ENCODE measurements at places on chromosomes 7 and 10. TPM values are rescaled to one million over a fixed set of nuclear protein-coding genes. Genes with fewer than 3 reads are reported as not detected.
A peak's percentile ranks its signal among the peaks of the same experiment; 100 is the strongest.

DNA sequence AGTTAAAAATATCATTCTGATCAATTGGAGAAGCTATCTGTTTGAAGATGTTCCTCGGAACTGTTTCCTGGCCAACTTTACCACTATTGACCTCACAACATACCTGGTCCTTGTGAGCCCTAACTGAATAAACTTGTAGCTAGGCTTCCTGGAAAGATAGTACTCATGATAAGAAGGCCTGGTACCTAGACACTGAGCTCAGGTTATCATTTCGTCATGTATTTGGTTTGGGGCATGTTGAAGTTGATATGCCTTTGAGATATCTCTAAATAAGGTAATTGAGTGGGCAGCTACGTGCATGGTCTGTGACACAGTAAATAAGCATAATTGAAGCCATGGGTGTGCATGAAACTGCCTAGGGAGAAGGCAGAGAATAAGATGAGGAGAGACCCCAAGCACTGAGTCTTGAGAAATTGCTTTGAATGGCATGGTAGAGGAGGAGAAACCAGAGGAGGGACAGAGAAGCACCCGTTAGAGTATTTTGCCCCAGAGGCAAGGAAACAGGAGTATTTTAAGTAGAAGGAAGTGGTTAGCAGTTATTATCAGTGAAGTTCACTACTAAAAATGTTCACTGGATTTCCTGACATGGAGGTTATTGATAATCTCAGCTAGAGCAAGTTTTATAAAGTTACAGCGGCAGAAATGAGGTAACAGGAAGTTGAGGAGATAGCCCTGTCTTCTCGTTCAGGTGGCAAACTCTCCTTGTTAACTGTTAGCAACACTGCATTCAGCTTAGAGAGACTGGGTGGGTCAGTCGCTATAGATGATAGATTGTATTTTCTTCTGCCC, 55.6 kb downstream of the CC2D2B start:
- H3K27ac ChIP-seq: no peak overlapping the region
- no peak for DNase-seq
- no peaks in the 10 kb centered on the region for H3K4me1 ChIP-seq
- H3K36me3 ChIP-seq: no peaks in the 10 kb centered on the region

GRCh38 chr7:141217938-141218337, 144.1 kb downstream of the TMEM178B start:
- H3K36me3 ChIP-seq: no peaks in the 10 kb centered on the region
- no peaks in the 10 kb centered on the region for H3K4me1 ChIP-seq
- no peaks in the 10 kb centered on the region for H3K27me3 ChIP-seq
- no peak overlapping the region for H3K27ac ChIP-seq
- no peak overlapping the region for H3K4me3 ChIP-seq
- no peak for DNase-seq

- peaks cover 59% of the 10 kb centered on the region for H3K4me1 ChIP-seq
- no peaks in the 10 kb centered on the region for H3K36me3 ChIP-seq
- peak overlapping the region; percentile 58 for H3K4me3 ChIP-seq
- H3K27ac ChIP-seq: peak overlapping the region; percentile 85
- H3K27me3 ChIP-seq: peaks cover 94% of the 10 kb centered on the region
- DNase-seq: peak; percentile 53
Measured at GRCh38 chr10:21516242-21517131, 9.0 kb downstream of the SKIDA1 start.

GPRIN2 gene
- total RNA-seq: 50.1 TPM

GRCh38 chr7:94301024-94301586, 93.6 kb upstream of the COL1A2 start:
- H3K27ac ChIP-seq: peak overlapping the region; percentile 72
- H3K27me3 ChIP-seq: no peaks in the 10 kb centered on the region
- H3K4me1 ChIP-seq: peaks cover 51% of the 10 kb centered on the region
- peak; percentile 52 for DNase-seq
- H3K36me3 ChIP-seq: no peaks in the 10 kb centered on the region

- no peak overlapping the region for H3K27ac ChIP-seq
- no peaks in the 10 kb centered on the region for H3K36me3 ChIP-seq
- no peaks in the 10 kb centered on the region for H3K27me3 ChIP-seq
- DNase-seq: no peak
- H3K4me1 ChIP-seq: no peaks in the 10 kb centered on the region
- no peak overlapping the region for H3K4me3 ChIP-seq
Measured at GRCh38 chr7:23894892-23895569, 185.0 kb downstream of the STK31 start.

DNA sequence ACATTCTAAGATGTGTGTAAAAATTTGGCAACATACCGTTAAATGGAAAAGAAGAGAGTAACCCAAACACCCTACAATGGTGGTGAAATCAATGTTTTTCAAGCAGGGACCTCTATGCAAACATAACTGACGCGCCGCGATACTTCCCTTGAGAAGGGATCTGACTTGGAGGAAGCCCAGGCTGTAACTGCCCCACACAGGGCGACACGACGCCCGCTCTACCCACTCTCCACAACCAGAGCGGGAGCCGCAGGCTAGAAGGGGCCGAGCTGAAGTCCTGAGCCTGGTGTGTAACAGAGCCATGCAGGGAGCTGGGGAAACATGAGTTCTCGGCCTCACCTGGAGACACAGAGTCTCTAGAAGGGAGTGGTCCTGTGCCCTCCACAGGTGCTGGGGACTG, 120.2 kb downstream of the FAM53B start:
- H3K36me3 ChIP-seq: no peaks in the 10 kb centered on the region
- no peak overlapping the region for H3K4me3 ChIP-seq

COL13A1 gene
- total RNA-seq: 0.68 TPM

DNA sequence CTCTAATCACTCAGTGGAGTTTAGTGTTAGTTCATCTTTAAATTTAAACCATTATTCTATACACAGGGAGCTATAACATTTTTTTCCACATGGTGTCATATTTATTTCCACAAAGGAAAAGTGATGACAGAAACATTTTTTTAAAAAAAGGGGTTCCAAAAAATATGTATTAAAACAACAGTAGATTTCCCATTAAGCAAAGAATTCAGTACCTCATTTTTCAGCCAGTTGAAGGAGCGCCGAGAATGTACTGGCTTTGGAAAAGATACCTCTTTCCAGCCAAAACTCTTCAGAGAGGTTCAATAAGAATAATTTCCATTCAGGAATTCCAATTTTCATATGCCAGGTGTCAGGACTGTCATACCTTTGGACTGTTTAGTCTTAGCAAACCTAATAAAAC, 250.5 kb upstream of the MEOX2 start:
- H3K4me3 ChIP-seq: no peak overlapping the region
- DNase-seq: no peak
- H3K27ac ChIP-seq: no peak overlapping the region
- no peaks in the 10 kb centered on the region for H3K27me3 ChIP-seq

CRYGN gene
- not detected for total RNA-seq

- H3K36me3 ChIP-seq: no peaks in the 10 kb centered on the region
- H3K27me3 ChIP-seq: no peaks in the 10 kb centered on the region
- H3K4me1 ChIP-seq: no peaks in the 10 kb centered on the region
Measured at GRCh38 chr7:32155712-32156111, 85.5 kb upstream of the PDE1C start.

DNA sequence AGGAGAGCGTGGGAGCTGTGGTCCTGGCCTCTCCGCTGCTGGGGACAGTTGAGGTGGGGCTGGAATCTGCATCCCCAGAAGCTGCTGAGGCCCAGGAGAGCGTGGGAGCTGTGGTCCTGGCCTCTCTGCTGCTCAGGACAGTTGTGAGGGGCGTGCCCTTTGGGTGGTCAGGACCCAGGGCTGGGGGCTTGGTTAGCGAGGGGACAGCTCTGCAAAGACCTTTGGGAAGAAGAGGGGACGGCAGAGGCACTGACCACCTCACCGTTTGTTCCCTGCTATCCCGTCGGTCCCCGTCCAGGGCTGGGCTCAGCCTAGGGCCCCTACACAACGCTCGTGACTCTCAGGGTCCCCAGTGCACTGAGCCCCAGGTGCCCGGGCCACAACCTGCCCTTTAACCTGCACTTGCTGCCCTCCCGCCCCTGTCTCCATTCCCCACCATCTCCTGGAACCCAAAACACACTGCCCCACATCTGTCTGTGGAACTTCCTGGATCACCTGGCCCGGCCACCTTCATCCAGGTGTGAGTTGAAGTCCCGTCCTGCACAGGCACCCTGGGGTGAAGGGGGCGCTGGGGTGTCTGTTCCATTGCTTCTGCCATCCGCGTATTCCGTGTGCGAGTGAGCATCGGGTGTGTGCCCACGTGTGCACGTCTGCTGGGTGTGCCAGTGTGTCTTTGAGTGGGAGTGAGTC, 14.1 kb downstream of the FOXL3 start:
- no peak overlapping the region for H3K27ac ChIP-seq
- no peaks in the 10 kb centered on the region for H3K36me3 ChIP-seq
- no peak overlapping the region for H3K4me3 ChIP-seq
- H3K4me1 ChIP-seq: no peaks in the 10 kb centered on the region
- no peaks in the 10 kb centered on the region for H3K27me3 ChIP-seq

GDF2 gene
- not detected for total RNA-seq

DNA sequence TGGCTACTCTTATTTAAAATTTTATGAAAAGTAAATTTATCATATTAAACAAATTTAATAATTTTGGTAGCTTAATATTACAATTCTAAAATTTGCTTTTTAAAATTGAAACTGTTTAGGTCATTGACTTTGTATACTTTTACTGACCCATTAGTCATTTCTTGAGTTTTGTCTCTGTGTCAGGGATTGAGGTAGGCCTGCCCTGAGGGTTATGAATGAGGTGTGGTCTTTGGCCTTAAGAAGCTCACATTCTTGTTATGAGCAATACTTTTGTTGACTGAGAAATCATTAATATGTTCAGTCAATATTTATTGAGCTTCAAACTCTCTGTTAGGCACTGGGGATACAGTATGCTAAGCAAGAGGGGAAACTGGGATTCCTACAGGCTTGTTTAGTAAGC, 47.0 kb upstream of the RPA3 start:
- DNase-seq: no peak
- peaks cover 36% of the 10 kb centered on the region for H3K4me1 ChIP-seq
- H3K36me3 ChIP-seq: no peaks in the 10 kb centered on the region

DNA sequence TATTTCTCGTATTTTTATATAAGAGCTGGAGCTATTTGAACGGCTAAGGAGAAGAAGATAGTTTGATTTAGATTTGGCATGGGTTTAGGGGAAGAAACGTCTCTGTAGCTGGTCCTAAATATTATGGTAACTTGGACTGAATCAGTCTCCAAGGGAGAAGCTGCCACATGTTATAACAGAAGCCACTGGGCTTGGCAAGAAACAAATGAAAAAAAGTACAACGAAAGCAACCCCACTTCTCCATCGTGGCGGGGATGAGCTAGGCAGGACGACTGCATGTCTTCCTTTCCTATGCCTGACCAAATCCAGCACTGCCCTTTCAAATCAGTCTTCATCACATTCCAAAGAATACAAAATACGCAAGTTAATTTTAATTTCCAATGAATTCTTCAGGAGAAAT, 196.7 kb upstream of the KLF14 start:
- no peak for DNase-seq
- H3K27ac ChIP-seq: peak overlapping the region; percentile 79
- no peaks in the 10 kb centered on the region for H3K27me3 ChIP-seq
- no peaks in the 10 kb centered on the region for H3K36me3 ChIP-seq
- H3K4me1 ChIP-seq: peaks cover 13% of the 10 kb centered on the region

HOXA5 gene
- 18.3 TPM for total RNA-seq

DOCK4 gene
- total RNA-seq: 28.4 TPM

DNA sequence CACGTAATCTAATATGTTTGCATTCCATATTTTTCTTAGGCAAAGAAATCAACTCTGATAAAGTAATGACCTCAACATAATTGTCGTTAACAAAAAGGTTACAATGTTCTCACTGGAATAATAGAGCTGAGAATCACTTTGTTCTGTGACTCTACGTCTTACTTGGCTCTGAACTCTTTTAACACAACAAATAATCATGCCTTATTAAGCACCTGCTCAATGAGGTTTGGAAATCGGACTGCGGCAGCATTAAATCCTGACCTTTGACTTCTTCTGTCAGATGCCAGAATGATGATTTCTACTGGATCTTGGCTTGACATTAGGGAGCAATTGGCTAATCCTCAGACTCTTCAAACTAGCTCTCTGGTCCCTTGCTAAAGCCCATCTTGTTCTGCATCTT, 233.6 kb downstream of the SEMA3D start:
- H3K36me3 ChIP-seq: no peaks in the 10 kb centered on the region
- H3K27me3 ChIP-seq: no peaks in the 10 kb centered on the region
- no peak overlapping the region for H3K27ac ChIP-seq
- no peaks in the 10 kb centered on the region for H3K4me1 ChIP-seq
- no peak overlapping the region for H3K4me3 ChIP-seq
- no peak for DNase-seq

DNA sequence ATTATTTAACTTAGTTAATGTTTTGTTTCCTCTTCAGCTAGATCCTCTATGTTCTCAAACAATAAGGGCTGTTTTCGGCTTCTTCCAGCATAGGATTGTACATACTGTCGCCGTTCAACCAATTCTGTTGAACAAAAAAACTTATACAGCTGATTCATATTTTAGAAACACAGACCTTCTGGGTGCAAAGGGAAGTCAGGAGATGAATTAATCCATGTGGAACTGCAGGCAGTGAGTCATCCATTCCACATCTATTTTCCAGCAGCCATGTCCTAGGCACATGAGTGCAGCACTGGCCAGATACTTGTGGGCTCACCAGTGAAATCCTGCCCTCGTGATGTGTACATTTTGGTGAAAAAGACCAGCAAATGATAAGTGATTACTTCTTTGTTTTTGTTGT, 163.2 kb downstream of the JAZF1 start:
- H3K4me1 ChIP-seq: peaks cover 11% of the 10 kb centered on the region
- H3K4me3 ChIP-seq: no peak overlapping the region
- H3K27ac ChIP-seq: peak overlapping the region; percentile 42

VIM gene
- 345 TPM for total RNA-seq

DNA sequence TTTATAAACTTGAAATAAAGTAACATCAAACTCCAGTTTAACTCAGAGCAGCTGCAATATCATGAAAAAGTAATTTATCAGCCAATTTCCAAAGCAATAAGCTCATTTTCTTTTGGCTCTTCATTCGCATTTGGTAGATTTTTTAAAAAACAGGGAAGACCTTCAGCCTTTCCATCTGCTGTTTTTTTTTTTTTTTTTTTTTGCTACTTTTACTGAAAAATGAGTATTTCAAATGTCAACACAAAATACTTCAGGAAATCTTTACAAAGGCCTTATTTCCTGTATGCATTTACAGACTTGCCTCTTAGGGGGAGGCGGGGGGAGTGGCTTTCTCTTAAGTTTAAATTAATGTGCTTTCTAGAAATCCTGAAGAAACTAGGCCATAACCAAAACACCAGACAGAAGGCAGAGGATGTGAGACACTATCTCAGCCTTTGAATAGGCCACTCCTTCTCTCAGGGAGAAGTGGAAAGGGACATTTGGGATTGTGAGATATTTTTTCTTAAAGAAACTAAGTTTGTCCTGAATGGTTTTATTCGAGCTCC, 91.8 kb downstream of the COL28A1 start:
- no peaks in the 10 kb centered on the region for H3K36me3 ChIP-seq
- H3K27me3 ChIP-seq: no peaks in the 10 kb centered on the region
- H3K4me1 ChIP-seq: no peaks in the 10 kb centered on the region
- no peak overlapping the region for H3K4me3 ChIP-seq
- no peak overlapping the region for H3K27ac ChIP-seq
- DNase-seq: no peak

All from transverse colon (tissue), 4 donors.